T1000 (cell line): ENCODE measurements at places on chromosomes 13 and 19.

DNA sequence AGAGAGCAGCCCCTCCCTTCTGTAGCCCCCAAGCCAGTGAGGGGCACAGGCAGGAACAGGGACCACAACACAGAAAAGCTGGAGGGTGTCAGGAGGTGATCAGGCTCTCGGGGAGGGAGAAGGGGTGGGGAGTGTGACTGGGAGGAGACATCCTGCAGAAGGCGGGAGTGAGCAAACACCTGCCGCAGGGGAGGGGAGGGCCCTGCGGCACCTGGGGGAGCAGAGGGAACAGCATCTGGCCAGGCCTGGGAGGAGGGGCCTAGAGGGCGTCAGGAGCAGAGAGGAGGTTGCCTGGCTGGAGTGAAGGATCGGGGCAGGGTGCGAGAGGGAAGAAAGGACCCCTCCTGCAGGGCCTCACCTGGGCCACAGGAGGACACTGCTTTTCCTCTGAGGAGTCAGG lies 4.2 kb downstream of the KLK3 start:
- DNase-seq, result no peak

DNA sequence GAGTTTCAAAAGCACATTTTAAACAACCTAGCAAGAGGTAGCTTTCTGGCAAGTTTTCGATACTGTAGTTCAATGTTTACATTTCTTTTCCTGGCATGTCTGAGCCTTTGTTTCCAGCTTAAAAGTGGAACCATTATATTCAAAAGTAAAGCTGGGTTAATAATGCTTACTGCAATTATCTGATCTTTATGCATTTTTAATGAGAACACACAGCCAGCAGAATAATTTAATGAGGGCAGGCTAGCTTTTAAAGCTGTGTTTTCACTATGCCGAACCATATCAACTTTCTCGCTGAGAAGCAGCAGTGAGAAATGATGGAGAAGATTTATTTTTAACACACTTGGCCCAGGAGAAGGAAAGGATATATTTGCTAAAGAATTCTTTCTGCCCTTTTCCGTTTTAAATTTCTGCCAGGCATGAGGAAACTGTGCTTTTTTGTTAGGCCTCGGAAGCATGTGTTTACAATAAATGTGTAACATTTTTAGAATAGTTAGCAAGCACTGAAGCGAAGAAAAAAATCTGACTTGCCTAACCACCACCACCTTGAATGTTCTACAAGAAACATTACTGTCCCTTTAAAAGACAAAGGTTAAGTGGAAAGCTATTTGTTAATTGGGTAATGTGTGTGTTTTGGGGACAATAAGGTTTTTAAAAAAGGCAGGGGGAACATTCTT lies 1.0 kb downstream of the MBNL2 start:
- no peak for DNase-seq

DNA sequence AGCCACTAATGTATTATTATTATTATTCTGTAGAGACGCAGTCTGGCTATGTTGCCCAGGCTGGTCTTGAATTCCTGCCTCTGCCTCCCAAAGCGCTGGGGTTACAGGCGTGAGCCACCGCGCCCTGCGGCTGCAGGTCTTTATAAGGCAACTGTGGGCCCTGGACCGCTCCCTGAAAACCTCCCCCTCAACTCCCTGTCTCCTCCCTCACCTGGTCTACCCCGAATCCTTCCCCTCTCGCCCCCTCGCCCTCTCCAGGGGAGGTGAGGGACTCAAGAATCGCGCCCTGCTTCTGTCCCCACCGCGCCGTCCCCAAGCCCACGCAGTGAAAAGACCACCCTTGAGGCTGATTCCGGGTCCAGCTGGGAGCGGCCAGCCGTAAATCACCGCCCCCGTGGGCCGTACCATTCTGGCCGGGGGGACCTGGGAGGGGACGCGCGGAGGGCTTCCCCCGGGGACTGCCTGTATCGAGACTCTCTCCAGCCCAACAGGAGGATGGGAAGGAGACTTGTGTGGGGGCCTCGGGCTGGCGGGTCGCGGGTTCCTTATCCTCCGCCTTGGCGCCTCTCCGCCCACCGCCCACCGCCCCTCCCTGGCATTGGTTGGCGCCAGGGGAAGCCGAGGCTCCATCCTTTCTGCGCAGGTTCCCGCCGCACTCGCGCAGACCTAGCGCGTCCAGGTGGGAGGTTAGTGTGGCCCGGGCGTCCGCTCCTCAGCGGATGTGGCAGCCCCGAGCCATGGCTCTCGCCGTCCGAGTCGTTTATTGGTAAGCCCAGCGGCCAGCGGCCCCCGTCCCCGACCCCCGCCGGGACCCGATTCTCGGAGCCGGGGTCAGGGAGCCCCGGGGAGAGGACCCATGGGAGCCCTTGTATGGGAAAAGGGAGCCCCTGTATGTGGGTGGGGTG lies at the start of gene SELENOW:
Gene SELENOW, plus strand, starts transcription at position 655 of the 905 bp plus-strand sequence. Its CDS starts 83 bp downstream, at position 738.
- DNase-seq, result peak; percentile 74

- no peak for DNase-seq
Observed at GRCh38 chr19:11673608-11674041, 65.1 kb downstream of the ZNF823 start.

DNA sequence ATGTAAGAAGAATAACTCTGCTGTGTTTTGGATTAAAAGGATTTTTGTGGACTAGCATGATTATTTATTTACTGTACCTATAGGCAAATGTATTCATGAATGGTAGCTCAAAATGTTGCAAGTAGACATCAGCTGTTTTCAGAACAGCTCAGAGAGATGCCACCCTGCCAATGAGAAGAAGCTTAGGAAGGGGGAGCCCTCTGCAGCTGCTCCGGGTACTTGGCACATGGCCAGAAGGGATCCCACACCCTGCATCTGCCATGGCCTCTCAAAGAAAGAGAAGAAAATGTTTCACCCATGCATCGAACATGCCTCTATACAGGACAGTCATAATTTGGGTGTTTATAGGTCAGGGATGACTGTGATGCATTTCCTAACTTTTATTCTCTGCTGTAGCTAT lies 30.5 kb upstream of the MBNL2 start:
- no peak for DNase-seq

DNA sequence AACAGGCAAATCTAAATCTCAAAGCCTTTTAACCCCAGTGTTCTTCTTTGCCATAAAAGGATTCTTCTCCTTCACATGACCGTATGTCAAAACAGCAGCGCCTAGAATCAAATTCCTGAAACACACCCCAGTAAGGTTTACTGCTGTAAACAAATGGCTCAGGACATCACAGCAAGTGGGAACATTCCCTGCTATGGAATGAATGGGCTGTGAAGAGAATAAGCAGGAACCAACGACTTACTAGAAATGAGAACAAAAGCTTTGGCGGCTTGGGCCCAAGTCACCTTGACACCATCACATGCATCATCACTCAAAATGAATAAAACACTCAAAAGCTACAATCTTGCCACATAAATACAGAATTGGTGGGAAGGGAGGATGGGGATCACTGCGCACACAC lies 80.4 kb upstream of the SPATA13 start:
- no peak for DNase-seq
